ENCODE measurements at places on chromosomes 7 and 10.

DNA sequence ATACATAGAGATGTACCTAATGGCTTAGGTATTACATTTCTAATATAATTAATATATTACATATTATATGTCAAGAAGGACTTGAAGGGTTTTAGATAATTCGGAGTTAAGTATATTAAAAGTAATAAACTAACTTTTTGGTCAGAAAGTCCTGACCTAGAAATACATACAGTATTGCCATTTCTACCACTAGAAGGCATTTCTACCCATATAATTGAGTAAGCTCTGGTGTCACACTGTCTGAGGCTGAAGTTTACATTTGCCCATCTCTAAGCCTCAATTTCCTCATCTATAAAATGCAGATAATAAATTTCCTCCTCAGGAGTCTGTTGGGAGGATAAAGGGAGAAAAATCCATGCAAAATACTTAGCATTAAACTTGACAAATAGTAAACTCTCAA, 7.1 kb downstream of the FKBP14 start:
- DNase-seq: no peak

DNA sequence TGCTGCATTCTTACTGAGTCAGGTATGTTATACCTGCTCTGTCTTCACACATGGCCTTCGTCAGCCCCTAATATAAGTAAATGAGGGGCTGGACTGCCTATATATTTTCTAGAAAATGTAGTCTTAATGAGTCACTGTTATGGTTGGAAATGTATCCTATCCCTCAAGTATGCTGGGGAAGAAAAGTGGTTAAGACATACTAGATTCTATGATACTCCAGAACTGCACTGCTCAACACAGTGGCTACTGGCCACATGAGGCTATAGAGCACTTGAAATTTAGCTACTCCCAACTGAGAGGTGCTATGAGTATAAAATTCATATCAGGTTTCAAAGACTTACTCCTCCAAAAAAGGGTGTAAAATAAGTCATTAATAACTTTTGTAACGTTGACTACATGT, 104.3 kb upstream of the STEAP1B start:
- DNase-seq: no peak

- no peak for DNase-seq
Measured at GRCh38 chr10:86961481-86962091, 3.2 kb downstream of the SNCG start.

DNA sequence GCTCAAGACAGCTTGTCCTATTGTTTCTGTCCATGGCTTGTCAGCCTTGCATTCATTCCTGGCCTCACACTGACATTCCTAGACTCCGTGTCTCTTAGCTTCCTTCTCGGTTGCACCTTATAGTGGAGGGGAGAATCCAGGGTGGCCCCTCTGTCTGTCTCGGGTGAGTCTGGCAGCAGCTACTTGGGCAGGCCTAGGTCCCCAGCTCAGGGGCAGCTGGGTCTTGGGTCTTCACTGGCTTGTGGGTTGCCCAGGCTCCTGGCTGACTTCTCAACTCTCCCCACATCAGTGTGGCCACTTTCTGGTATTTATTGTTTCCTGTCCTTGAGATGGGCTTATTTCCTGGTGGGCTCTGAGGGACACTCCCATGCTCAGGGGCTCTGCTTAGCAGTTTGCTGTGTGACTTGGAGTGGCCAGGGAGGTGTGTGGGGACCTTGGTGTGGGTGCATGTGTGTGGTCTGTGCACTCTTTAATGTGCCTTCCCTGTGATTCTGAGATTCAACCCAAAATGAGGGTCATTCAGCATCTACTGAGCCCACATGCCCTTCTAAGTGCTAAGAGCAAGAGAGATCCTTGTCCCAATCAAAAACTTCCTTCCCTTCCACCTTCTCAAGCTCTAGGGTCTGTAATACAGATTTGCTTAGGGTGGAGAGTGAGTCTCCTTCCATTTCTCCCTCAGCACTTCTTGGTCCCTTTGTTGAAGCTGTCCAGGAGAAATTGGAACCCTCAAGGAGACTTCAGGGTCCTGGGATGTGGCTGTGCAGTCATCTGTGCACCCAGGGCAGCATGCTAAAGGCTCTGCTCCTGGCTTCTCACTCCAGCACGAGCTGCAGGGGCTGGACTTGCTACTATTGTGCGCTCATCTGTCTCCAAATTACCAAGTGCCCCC, 20.1 kb downstream of the UPP1 start:
- no peak for DNase-seq

GRCh38 chr7:100428199-100428966, at the start of gene ZCWPW1:
Gene ZCWPW1 (minus strand): TSS chr7:100428703. CDS start chr7:100420649, 8,054 bp downstream.
- peak; percentile 95 for DNase-seq

DNA sequence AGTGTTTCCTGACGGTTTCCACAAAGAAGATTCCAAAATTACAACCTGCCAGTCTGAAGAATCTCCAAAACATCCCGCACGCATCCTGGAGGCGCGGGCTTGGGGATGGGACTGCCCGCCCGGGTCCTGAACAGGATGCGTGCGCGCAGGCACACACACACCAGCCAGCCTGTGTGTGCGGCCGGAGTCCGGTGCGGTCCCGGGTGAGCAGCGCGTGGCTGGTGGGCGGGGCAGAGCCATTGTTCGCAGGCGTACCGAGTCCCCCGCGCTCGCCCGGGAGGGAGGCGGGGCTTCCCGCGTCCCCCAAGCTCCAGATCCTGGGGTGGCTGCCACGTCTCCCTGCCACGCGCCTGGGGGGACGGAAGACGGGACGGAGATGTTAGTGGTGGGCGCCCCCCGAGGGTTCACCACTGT, 675 bp upstream of the SCD start:
- DNase-seq: no peak

DNA sequence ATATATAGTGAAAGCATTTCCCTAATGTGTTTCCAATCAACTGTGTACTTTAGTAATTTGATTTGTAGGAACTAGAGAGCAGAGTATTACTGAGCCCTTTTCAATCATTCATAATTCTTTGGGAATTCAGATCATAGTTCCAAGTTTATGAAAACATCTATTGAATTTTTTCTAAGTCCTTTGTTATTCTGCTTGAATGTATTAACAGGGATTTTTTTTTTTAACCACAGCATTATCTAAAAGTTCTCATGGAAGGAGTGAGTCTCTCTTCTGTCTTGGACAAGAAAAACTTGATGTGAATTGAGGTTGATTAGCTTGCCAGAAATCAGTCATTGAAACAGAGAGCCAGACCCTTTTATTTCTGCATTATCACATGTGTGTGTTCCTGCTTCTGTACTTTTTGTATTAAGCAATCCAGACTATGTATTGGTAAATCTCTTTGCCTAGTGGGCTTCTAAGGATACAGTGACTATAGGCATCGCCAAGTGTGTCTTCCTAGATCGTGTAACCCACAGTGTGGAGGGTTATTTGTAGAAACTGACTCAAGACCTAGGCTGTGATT, 59.9 kb downstream of the BMPER start:
- no peak for DNase-seq

- no peak for DNase-seq
Measured at GRCh38 chr7:91940171-91940570, 491 bp upstream of the AKAP9 start.

DNA sequence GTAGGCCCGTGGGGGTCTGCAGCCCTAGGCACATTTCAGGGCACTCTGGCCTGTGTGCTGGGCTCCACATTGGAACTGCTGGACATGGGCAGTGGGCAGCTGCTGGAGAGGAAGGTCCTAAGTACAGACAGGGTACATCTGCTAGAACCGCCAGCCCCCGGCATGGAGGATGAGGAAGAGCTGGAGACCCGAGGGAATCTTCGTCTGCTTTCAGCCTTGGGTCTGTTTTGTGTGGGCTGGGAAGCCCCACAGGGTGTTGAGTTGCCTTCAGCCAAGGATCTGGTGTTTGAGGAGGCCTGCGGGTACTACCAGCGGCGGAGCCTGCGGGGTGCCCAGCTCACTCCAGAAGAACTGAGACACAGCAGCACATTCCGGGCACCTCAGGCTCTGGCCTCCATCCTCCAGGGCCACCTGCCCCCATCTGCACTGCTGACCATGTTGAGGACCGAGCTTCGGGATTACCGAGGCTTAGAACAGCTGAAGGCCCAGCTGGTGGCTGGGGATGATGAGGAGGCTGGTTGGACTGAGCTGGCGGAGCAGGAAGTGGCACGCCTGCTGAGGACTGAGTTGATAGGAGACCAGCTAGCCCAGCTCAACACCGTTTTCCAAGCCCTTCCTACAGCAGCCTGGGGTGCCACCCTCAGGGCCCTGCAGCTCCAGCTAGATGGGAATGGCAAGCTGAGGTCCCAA, 1.4 kb downstream of the HPS6 start:
- DNase-seq: no peak

GRCh38 chr10:120475844-120476791, 19.1 kb downstream of the PLPP4 start:
- no peak for DNase-seq

GRCh38 chr10:31393844-31394243, 74.8 kb downstream of the ZEB1 start:
- DNase-seq: no peak

- no peak for DNase-seq
Measured at GRCh38 chr7:96527133-96527827, 182.4 kb downstream of the SEM1 start.

DNA sequence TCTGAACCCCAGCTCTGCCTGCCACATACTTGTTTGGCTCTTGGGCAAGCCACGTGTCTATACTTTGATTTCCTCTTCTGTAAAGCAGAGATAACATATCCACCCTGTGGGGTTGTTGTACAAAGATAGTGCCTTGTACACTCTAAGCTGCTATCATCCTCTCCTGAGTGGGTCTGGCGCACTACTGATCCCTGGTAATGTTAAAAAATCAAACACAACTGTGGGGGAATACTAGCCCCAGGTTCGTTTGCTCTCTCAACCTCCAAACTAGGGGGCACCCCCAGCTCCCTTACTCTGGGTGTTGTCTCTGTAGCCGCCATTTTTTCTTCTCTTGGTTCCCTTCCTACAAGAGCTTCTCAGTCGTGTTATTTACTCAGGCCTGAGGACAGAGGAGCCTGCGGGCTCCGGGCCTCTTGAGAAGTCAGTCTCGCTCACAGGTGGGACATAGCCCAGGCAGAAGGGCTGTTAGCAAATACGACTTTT, 1.0 kb downstream of the POLM start:
- no peak for DNase-seq

DNA sequence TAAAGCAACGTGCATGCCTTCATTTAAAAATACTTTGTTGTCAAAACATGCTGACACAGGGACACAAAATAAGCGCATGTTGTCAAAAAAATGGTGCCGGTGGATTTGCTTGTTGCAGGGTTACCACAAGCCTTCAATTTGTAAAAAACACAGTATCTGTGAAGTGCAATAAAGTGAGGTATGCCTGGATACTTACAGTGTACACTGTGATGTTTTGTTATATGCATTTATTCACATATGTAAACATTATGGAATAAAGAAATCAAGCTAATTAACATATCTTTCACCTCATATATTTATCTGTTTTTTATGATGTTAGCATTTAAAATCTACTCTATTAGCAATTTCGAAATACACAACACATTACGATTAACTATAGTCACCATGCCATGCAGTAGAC, 202.6 kb upstream of the FZD8 start:
- DNase-seq: no peak

DNA sequence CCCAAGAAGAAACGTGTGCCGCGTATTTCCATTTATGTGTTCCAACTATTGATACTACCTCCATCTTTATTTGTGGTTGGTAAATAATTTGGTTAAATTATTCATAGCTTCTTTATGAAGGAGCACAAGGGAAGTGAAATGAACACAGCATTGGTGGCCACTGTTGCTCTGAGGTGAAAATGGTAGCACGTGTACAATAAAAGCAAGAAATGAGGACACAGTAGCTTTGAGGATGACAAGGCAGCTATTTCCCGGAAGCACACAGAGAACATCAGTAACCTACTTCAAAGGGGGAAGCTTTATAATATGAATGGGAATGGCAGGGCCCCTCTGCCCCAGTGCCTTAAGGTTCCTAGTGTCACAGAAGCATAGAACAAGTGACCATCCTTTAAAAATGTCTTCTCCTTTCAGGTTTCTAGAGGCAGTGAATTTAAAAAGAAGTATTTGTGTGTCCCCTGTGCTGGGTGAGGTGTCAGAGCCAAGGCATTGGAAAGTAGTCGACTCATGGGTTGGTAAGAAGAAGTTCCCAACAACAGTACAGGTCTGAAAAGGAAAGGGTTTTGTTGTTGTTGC, 78.8 kb downstream of the SGMS1 start:
- DNase-seq: no peak

DNA sequence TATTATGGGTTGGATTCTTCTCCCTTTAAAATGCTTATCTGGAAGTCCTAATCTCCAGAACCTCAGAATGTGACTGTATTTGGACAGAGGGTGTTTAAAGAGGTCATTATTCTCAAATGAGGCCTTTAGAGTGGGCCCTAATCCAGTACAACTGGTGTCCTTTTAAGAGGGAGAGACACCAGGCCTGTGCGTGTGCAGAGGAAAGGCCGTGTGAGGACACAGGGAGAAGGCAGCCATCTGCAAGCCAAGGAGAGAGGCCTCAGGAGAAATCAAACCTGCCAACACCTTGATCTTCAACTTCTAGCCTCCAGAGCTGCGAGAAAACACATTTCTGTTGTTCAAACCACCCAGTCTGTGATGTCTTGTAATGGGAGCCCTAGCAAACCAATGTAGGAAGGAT, 235.4 kb upstream of the MYO3A start:
- DNase-seq: no peak

DNA sequence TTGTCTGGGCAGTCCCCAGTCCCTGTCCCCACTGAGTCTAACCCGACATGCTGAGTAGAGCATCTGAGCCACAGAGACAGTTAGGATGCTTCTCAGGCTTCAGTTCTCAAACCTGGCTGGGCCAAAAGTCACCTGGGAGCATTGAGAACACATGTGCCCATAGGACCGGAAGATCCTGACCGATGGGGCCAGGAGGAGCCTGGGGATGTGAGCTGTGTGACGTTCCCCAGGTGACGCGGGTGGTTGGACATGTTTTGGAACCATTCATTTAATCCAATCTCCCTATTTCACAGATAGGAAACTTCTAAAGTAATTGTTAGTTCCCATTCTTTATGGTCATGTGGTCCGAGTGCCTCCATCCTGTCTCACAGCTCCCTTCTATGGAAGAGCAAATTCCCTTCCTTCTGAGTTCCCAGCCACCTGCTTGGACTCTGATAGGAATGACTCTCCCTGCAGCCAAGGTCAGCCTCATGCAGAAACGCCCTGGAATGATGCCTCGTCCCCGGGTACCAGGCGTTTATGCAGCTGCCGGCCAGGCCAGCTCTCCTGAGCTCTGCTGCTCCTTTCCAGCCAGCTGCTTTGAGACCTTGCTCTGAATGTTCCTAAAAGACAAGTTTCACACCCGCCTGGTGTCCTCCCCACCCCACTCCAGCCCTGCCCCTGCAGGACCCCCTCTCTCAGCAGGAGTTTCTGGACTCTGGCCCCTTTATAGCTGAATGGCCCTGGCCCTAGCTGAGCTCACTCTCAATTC, 166.5 kb upstream of the RHEB start:
- DNase-seq: no peak

All from astrocyte of the cerebellum (primary cell).